ENCODE measurements at places on chromosomes 4 and X. TPM values are rescaled to one million over a fixed set of nuclear protein-coding genes. Genes with fewer than 3 reads are reported as not detected.

DNA sequence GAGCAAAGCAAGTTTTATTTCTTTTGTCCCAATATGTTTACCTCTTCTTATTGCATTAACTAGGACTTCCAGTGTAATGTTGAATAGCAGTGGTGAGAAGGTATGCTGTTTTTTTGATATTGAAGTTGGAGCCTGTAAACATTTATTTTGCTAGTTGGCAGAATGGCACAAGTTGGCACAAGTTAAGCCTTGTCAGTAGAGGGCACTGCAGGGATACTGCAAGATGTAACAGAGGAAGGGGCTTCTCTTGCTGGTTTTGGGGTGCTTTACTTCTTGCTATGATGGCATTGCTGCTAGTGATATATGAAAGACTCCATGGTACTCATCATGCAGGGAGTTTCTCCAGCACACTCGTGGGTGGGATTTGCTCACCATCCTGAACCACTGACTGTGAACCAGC is 327.3 kb upstream of the ARX start:
- DNase-seq = no peak

DNA sequence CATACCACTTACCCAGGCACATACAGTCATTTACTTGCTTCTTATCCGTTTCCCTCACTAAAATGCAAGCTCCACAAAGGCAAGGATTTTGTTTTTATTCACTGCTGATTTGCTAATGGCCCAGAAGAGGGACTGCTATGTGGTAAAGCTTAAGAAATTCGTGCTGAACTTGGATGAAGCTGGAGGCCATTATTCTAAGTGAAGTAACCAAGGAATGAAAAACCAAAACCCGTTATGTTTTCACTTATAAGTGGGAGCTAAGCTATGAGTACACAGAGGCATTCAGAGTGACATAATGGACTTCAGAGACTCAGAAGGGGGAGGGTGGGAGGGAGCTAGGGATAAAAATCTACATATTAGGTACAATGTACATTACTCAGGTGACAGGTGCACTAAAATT is 47.2 kb downstream of the RAB33B start:
- DNase-seq = no peak

DNA sequence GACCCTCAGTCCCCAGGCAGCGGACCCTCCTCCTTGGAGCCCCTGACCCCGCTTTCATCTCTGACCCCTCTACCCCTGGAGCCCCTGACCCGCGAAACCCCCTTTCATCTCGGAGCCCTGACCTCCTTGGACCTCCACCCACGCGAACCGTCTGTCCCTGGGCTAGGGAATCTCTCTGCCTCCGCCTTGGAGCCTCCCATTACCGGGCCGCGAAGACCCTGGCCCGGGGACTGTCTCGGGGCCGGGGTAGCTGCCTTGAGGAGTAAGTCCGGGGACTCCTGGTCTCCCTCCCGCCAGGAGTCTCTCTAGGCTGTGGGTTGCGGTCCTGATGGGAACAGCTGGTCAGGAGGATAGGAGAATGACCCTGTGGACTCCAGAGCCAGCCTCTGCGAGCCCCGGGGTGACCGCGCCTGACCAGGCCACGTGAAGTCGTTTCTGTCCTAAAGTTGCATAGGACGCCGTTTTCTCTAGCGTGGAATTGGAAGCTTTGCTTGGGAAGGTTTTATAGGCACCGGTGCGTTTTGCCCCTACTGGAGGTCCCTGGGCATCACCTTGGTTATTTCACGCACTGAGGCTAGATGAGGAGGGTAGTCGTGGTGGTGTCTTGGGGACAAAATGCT is 824 bp downstream of the TBC1D14 start:
- no peak for DNase-seq

DNA sequence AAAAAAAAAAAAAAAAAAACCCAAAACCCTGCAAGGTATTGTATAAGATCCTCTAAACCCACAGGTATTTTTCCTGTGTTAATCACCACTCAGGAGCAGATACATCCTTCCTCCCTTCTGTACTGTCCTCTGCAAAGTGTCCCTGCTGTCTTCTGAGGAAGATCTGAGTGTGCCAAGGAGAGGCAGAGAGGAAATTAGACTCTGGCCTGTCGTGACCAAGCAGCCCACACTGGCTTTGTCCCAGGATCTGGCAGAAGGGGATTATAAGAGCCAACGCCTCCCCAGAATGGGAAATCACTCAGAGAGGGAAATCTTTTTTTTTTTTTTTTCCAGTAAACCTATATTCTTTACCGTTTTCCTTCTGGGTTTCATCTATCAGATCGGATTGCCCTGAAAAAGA is 39.6 kb downstream of the PTCHD1 start:
- no peak for DNase-seq

DNA sequence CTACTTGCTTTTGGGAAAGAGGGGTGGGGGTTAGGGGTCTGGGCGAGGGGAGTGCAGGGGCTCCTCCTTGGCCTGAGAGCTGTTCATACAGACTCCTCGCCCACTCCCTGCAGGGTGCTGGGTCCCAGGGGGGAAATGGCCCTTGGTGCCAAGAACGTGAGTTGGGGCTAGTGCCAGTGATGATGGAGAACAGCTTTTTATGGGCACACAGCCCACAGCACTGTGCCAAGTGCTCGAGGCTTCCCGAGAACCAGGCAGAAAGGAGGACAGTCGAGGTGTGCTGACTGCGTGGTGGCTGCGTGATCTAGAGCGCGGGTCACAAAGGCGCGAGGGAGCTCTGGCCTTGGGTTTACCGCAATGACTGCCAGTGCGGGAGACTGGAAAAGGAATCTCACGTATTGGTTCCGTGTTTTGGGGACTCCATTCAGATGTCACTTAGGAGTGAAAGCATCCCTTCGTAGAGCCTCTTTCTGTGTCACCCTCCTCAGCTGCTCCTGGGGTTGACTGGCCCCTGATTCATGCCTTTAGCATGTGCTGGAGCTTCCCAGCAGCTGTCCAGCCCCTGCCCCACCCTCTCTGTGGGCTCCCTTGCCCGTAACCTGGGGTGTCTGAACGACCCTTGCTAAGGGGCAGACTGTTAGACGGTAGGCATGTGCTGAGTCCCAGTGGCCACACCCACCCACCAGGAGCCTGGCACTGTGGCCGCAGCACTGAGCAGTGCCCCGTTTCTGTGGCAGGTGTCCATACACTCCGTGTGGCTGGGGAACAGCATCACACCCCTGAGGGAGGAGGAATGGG is 20.9 kb upstream of the MSANTD1 start:
- DNase-seq = no peak

DNA sequence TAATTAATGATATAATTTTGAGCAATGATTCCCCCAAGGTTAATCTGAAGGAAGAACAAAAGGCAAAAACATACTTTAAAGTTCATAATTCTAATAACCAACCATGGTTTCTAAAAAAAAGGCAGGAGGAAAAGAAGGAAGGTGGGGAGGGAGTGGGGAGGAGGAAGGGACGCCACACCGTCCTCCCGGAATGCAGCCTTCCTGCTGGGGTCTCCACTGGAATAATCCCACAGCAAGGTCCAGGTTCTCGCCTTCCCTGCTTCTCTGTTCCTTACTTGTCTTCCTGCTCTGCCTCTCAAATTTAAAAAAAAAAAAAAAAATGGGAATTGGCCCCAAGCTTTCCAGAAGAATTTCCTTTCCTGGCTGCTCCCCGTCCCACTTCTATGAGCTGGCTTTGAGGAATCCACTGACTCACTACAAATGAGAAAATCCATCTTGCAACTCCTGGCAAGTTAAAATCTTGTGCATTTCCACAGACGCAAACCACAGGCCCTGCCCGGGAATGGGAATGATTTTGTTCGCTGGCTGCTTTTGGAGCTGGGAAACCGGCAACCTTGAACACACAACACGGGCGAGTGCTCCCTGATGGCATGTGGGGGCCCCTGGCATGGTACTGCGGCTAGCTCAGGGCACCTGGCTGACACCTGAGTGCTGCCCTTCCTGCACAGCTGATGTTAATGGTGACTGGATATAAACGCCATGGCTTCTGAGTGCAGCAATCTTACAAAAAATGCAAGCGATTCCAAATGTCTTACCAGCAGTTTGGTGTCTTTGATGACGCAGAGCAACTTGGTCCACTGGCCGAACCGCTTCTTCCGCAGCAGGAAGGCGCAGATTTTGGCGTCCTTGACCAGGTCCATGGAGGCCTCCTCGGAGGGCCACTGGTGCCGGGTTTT is 97.0 kb downstream of the AFAP1 start:
- DNase-seq = peak; percentile 42

The REPS2 gene
- 11.8 TPM for polyA plus RNA-seq

GRCh38 chrX:7170898-7171297 is 22.9 kb upstream of the PUDP start:
- no peak for DNase-seq

DNA sequence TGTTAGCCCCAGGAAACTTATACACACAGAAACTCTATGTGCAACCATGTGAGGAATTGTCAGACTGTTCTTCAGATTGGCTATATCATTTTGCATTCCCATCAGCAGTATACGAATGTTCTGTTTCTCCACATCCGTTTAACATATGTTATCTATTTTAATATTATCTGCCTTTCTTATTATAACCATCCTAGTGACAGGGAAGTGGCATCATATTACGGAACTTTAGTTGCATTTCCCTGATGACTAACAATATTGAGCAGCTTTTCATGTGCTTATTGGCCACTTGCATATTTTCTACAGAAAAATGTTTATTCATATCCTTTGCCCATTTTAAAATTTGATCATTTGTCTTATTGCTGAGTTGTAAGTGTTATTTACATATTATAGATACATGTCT is 36.5 kb upstream of the IL15 start:
- no peak for DNase-seq

DNA sequence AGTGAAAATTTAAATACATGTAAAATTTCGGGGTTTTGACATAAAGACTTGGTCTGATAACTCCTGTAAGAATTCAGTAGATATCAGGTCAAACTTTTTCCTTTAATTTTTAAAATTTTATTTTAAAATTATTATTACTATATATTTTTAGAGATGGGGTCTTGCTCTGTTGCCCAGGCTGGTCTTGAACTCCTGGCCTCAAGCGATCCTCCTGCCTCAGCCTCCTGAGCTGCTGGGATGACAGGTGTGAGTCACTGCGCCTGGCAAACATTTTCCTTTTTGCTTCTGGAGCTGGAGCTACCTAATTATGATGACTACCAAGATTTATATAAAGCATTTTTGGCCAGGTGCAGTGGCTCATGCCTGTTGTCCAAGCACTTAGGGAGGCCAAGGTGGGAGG is 37.3 kb downstream of the KLHL15 start:
- no peak for DNase-seq

The IL1RAPL1 gene
- polyA plus RNA-seq = 2.6 TPM

DNA sequence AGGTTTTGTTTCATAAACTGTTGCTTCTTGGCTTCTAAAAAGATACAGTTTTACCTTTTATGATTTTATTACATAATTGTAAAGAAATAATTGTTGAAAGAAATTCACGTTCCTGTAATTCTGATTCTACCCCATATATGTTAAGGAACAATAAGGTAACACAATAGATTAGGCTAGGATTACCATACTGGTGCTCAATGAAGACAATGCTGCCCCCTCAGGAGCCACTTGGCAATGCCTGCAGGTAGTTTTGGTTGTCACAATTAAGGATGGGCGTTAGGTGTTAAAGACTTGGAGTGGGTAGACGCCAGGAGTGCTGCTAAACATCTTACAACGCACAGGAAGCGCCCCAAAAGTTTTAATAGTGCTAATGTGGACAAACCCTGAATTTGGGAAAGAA is 133.2 kb downstream of the NLGN4X start:
- no peak for DNase-seq

The LRP2BP gene
- 3.6 TPM for polyA plus RNA-seq

The GRIA3 gene
- polyA plus RNA-seq = 2.3 TPM

DNA sequence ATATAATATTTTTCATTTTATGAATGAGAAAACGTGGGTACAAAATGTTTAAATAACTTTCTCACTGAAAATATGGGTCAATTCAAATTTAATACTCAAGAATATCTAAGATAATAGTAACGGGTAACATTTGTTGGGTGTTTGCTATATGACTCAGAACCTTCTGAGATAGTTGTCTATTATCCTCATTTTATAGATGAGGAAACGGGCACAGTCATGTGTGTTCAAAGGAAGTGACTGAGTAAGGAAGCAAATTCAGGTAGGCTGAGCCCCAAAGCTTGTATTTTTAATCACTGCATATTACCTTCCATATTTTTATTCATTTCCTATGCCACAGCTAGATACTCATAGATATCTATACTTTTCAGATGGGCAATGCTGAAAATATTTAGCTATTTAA is 12.2 kb upstream of the CAMK2D start:
- no peak for DNase-seq

- no peak for DNase-seq
Measured at GRCh38 chr4:182082910-182083309, 160.3 kb upstream of the TENM3 start.

- no peak for DNase-seq
Measured at GRCh38 chr4:54359919-54360650, 131.0 kb downstream of the PDGFRA start.

- DNase-seq = no peak
Measured at GRCh38 chr4:152382057-152382785, 153.7 kb downstream of the FBXW7 start.

The NHS gene
- 21.9 TPM for polyA plus RNA-seq

DNA sequence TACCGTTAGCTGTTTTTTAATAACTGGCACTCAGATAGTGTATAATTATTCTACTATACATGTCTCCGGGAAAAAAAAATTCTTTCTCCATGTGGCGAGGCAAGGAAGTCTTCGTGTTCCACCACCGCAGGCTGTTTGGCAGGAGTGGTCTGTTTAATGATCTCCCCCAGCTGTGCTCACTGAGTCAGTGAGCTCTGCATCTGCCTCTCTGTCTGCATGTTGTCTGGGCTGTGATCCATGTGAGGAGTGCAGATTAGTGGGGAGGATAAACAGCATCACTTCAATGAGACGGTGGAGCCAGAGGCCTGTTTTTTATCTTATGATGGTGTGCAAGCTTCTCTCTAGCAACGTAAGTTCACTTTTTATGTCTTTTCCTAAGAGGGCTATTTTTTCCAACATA is 69.8 kb downstream of the RPS3A start:
- peak; percentile 13 for DNase-seq

The STK32B gene
- 7.6 TPM for polyA plus RNA-seq

- DNase-seq = no peak
Measured at GRCh38 chr4:4423706-4424498, 37.0 kb downstream of the NSG1 start.

- DNase-seq = no peak
Measured at GRCh38 chr4:78162342-78162741, 105.2 kb downstream of the FRAS1 start.

- no peak for DNase-seq
Measured at GRCh38 chrX:134813697-134814096, 155.4 kb upstream of the PLAC1 start.

DNA sequence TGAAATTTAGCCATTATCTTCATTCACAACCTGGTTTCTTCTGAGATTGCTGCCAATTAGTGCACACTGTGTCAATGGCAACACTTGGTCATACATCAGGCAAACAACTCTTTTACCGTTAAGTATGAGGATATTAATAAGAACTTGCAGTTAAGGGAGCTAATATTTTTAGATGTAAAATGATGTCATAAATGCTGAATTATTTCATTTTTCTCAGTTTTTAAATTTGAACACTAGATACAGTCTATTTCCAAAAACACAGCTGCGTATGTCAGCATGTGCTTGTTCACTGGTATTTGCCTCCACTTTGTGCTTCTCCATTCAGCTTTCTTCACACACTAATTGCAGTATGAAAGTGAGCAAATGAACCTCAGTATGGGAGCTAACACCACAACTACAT is 1.6 kb downstream of the KLHL13 start:
- DNase-seq = no peak

The TXK gene
- polyA plus RNA-seq = 2.5 TPM

The GCNA gene
- polyA plus RNA-seq = 2.7 TPM

GRCh38 chr4:70749313-70749712 is 27.5 kb downstream of the RUFY3 start:
- DNase-seq = no peak

The UBE2D3 gene
- polyA plus RNA-seq = 337 TPM

The N4BP2 gene
- 26.1 TPM for polyA plus RNA-seq
